ENCODE measurements at places on chromosomes 2 and 18. TPM values are rescaled to one million over a fixed set of nuclear protein-coding genes. Genes with fewer than 3 reads are reported as not detected.

RAB17 gene
- total RNA-seq = not detected

TOGARAM2 gene
- 5.2 TPM for total RNA-seq

AFG3L2 gene
- total RNA-seq = 38.3 TPM

NEU2 gene
- total RNA-seq = not detected

PLGLB1 gene
- 14.0 TPM for total RNA-seq

GRCh38 chr2:17540093-17540812, at the start of gene VSNL1:
VSNL1 (plus strand) TSS chr2:17540696; CDS start chr2:17592075, 51,379 bp downstream.
- H3K27ac ChIP-seq = peak within 1 kb of the TSS; percentile 23
- peaks cover 5% of the 10 kb centered on the region for H3K36me3 ChIP-seq
- peaks cover 77% of the 10 kb centered on the region for H3K27me3 ChIP-seq
- no peak within 1 kb of the TSS for H3K4me3 ChIP-seq
- no peak for DNase-seq
- peaks cover 9% of the 10 kb centered on the region for H3K4me1 ChIP-seq

DNA sequence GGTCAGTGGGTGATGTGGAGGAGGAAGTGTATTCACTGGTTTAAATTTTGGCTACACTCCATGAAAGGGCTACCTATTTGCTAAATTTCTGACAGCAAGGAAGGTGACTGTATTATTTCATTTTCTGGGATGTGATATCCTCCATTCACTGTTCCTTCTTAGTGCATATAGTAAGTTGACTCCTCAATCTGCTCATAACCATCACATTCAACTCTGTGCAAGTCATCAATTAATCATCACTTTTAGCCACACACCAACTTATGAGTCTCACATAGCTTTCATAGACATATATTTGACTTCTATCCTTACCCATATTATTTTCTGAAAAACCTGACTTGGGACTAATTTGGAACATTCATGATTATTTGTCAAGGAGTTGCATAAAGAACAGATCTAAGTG, 16.9 kb downstream of the KLHL41 start:
- H3K27ac ChIP-seq = no peak overlapping the region
- no peak overlapping the region for H3K4me3 ChIP-seq
- no peaks in the 10 kb centered on the region for H3K4me1 ChIP-seq

- H3K27me3 ChIP-seq = no peaks in the 10 kb centered on the region
- peak overlapping the region; percentile 96 for H3K27ac ChIP-seq
- peaks cover 13% of the 10 kb centered on the region for H3K36me3 ChIP-seq
- H3K4me1 ChIP-seq = peaks cover 43% of the 10 kb centered on the region
- DNase-seq = no peak
- peak overlapping the region; percentile 76 for H3K4me3 ChIP-seq
These were observed 69.9 kb upstream of the MCFD2 start for GRCh38 chr2:46985512-46985911.

- H3K4me1 ChIP-seq = no peaks in the 10 kb centered on the region
- DNase-seq = no peak
- H3K4me3 ChIP-seq = no peak overlapping the region
- H3K27ac ChIP-seq = no peak overlapping the region
- H3K27me3 ChIP-seq = no peaks in the 10 kb centered on the region
These were observed 759.4 kb downstream of the CBLN2 start for GRCh38 chr18:71784777-71785176.

- DNase-seq = no peak
- no peaks in the 10 kb centered on the region for H3K4me1 ChIP-seq
- no peaks in the 10 kb centered on the region for H3K36me3 ChIP-seq
- H3K27ac ChIP-seq = no peak overlapping the region
These were observed 66.0 kb upstream of the ASAP2 start for GRCh38 chr2:9140645-9141044.

DNA sequence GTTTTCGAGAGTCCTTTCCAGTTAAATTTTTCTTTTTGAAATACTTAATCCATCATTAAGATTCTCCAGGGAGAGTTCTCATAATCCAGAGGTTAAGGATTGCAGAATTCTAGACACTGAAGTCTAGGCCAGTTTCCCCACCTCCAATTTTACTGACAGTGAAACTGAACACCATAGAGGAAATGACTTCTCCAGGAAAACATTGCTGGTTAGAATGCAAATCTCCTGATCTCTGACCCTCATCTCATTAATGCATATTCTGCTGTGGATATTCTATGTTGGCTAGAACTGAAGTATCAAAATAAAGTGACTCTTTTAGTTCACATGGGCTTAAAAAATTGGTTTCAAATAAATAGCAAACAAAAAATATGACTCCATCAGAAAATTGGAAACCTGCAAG, 105.8 kb upstream of the UGP2 start:
- H3K36me3 ChIP-seq = no peaks in the 10 kb centered on the region
- no peaks in the 10 kb centered on the region for H3K4me1 ChIP-seq
- DNase-seq = no peak
- H3K27me3 ChIP-seq = peaks cover 4% of the 10 kb centered on the region

GRCh38 chr18:58831606-58832005, 33.1 kb upstream of the ZNF532 start:
- DNase-seq = no peak
- H3K27ac ChIP-seq = no peak overlapping the region
- no peaks in the 10 kb centered on the region for H3K36me3 ChIP-seq
- no peaks in the 10 kb centered on the region for H3K4me1 ChIP-seq
- H3K4me3 ChIP-seq = no peak overlapping the region

DNA sequence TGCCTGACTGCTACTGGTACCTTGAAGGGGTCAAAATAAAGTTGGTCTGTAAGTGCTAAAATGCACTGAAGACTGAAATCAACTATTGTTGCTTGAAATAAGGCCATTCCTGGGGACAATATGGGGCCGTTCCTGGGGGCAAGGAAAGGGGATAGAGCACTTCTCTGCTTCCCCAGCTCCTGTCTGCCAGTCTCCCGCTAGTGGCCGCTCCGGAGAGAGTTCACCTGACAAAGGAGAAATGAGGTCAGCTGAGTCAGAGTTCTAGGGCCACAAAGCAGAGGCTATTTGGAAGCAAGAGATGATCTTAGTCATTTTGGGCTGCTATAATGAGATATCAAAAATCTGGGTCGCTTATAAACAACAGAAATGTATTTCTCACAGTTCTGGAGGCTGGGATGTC, 345.9 kb downstream of the TSN start:
- no peaks in the 10 kb centered on the region for H3K36me3 ChIP-seq
- H3K27me3 ChIP-seq = no peaks in the 10 kb centered on the region
- no peaks in the 10 kb centered on the region for H3K4me1 ChIP-seq
- H3K4me3 ChIP-seq = no peak overlapping the region
- no peak overlapping the region for H3K27ac ChIP-seq
- DNase-seq = no peak

DNA sequence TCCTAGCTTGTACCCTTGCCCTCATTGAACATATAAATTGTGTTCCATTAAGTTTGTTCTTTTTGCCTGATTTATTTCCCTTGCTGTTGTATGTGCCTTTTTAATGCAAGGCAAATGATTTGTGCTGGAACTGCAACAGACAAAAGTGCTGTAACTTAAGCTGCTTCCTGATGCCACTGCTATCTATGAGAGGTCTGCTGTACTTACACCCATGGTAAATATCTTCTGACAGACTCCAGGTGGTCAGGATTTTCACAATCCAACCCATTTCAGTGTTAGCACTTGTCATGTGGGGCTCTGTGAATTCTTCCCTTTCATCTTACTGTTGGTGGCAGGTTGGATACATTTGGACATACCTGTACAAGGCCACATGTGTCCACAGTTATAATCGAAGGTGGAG, 63.5 kb downstream of the ARHGAP15 start:
- no peaks in the 10 kb centered on the region for H3K27me3 ChIP-seq
- no peak overlapping the region for H3K27ac ChIP-seq
- H3K4me3 ChIP-seq = no peak overlapping the region

DNA sequence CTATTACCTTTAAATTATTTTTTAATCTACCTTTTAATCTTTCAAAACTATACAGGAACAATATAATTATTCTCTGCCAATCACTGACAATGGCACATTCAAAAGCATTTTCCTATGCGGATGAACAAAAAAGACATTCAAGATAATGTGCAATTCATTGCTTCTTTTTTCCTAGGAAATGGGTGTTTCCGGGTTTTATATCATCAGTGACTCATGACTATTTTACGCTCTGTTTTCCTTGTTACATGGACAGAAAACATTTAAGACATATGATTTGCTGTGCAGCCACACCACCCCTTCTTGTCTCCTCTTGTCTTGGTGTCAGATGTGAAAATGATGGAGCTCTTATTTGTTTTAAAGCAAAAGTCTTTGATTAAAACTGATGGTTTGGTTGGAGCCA, 184.7 kb upstream of the LINC00305 start:
- H3K27me3 ChIP-seq = no peaks in the 10 kb centered on the region
- H3K4me1 ChIP-seq = no peaks in the 10 kb centered on the region
- H3K27ac ChIP-seq = no peak overlapping the region
- no peaks in the 10 kb centered on the region for H3K36me3 ChIP-seq
- no peak overlapping the region for H3K4me3 ChIP-seq

GRCh38 chr2:118032169-118033013, 18.5 kb upstream of the CCDC93 start:
- H3K4me3 ChIP-seq = no peak overlapping the region
- H3K4me1 ChIP-seq = no peaks in the 10 kb centered on the region
- no peak overlapping the region for H3K27ac ChIP-seq
- no peaks in the 10 kb centered on the region for H3K36me3 ChIP-seq
- no peak for DNase-seq
- peaks cover 34% of the 10 kb centered on the region for H3K27me3 ChIP-seq

- H3K4me1 ChIP-seq = no peaks in the 10 kb centered on the region
- H3K36me3 ChIP-seq = no peaks in the 10 kb centered on the region
- no peak overlapping the region for H3K4me3 ChIP-seq
- DNase-seq = no peak
- no peaks in the 10 kb centered on the region for H3K27me3 ChIP-seq
These were observed 456.4 kb downstream of the SETBP1 start for GRCh38 chr18:45137087-45137419.

DNA sequence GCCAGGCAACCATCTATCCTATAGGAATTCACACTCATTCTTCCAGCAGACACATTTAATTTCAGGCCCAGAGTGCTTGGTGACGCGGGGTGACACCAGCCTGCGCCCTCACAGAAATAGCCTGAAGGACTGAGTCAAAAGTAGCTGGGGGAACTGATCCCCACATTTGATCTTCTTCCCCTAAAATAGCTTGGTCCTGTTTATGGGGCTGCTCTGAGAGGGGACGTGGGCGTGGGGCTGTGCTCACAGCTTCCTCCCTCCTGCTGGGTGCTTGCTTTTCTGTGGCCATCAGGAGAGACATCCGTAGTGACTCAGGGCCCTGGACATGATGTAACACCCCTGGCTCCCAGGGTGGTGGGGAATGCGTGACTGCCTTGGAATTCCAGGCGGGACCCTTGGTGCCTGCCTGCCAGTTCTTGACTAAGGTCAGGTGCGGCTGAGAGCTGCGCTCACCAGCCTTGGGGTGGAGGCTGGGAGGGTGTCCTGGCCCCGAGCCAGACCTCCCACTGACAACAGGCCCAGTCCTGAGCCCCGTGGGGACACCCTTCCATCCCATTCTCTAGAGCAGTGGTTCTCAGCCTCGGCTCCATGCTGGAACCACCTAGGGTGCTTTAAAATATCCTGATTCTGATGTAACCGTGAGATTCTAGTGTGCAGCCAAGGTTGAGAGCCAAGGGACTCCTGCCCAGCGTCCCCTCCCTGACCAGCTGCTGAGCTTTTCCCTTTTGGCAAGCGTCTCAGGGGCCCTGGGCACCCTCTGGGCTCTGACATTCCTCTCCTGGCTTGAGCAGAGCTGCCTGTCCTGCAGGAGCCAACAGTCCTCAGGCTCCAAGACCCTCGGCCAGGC, 47.4 kb upstream of the SMAD7 start:
- no peak overlapping the region for H3K4me3 ChIP-seq
- no peaks in the 10 kb centered on the region for H3K36me3 ChIP-seq

- peaks cover 5% of the 10 kb centered on the region for H3K36me3 ChIP-seq
- H3K4me3 ChIP-seq = no peak overlapping the region
- peaks cover 3% of the 10 kb centered on the region for H3K4me1 ChIP-seq
- DNase-seq = no peak
These were observed 32.9 kb upstream of the PPM1B start for GRCh38 chr2:44135771-44136170.

DNA sequence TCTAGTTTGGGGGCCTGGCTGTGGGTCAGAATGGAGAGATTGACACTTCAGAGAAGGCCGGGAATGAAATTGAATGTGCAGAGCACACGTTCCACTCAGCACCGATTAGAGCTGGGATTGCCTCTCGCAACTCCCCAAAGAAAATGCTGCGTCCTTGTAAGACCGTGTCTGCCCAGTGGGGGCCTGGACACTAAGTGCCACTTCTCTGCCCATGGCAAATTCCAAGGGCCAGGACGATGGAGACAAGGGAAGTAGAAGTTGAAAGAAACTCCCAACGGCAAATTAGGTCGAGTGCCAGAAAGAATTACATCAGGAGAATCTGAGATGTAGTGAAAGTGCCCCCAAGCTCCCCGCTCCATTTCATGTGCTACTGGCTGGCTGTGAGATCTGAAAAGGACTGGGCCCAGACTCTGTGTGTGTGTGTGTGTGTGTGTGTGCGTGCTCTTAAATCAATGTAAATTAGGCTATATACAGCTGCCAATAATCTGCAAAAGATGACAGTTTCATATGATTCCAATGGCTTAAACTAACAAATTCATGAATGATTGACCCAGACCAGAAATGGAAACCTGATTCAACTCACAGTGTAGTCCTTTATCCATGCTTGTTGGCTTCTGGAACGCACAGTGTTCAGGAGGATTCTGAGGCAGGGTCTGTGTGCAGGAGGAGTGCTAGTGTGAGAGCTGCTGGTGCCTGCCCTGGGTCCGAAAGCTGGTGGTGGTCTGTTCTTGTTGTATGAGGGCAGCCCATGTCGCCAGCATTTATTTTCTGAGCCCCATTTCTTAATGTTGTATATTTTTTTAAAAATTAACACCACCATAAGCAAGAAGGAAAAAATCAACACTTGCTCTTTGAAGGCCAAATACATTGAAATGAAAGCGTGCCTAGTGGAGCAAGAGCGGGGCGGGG, 234.3 kb downstream of the AGAP1 start:
- H3K4me3 ChIP-seq = no peak overlapping the region
- no peaks in the 10 kb centered on the region for H3K4me1 ChIP-seq
- H3K27ac ChIP-seq = no peak overlapping the region
- no peaks in the 10 kb centered on the region for H3K36me3 ChIP-seq

DNA sequence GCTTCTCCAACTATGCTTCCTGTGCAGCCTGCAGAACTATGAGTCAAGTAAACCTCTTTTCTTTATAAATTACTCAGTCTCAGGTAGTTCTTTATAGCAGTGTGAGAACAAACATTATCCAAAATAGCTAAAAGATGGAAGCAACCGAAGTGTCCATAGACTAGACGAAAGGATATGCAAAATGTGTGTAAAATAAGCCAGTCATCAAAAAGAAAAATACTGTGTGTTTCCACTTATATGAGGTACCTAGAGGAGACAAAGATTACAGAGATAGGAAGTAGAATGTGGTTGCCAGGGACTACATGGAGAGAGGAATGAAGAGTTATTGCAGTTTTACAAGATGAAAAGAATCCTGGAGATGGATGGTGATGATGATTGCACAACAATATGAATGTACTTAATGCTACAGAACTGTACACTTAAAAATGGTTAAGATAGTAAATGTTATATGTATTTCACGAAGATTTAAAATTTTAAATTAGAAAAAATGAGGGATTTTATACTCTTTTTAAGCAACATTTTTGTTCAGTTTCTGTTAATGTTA, 99.3 kb upstream of the FN1 start:
- H3K36me3 ChIP-seq = no peaks in the 10 kb centered on the region
- no peak for DNase-seq
- H3K27me3 ChIP-seq = peaks cover 10% of the 10 kb centered on the region

GRCh38 chr2:37243435-37243834, 12.0 kb downstream of the NDUFAF7 start:
- DNase-seq = no peak
- no peak overlapping the region for H3K27ac ChIP-seq
- no peaks in the 10 kb centered on the region for H3K27me3 ChIP-seq
- H3K4me3 ChIP-seq = no peak overlapping the region
- peaks cover 35% of the 10 kb centered on the region for H3K36me3 ChIP-seq

All from activated naive CD8-positive, alpha-beta T cell treated with anti-CD3 and anti-CD28 coated beads, Interleukin-2, amount 10 ng/mL, durations not matched to agents 7 days and 5 days (primary cell).